Nucleus accumbens (tissue), 56 donors: ENCODE measurements at places on chromosomes 1 and 21.
A peak's percentile ranks its signal among the peaks of the same experiment; 100 is the strongest.

GRCh38 chr1:238487931-238488330, 597.2 kb upstream of the ZP4 start:
- DNase-seq, result no peak

GRCh38 chr1:181392613-181393220, 90.6 kb upstream of the CACNA1E start:
- DNase-seq, result no peak

GRCh38 chr1:16318555-16318954, 33.7 kb downstream of the FBXO42 start:
- peak; percentile 5 for DNase-seq

- DNase-seq, result no peak
Observed at GRCh38 chr1:205604059-205604458, 27.8 kb downstream of the ELK4 start.

DNA sequence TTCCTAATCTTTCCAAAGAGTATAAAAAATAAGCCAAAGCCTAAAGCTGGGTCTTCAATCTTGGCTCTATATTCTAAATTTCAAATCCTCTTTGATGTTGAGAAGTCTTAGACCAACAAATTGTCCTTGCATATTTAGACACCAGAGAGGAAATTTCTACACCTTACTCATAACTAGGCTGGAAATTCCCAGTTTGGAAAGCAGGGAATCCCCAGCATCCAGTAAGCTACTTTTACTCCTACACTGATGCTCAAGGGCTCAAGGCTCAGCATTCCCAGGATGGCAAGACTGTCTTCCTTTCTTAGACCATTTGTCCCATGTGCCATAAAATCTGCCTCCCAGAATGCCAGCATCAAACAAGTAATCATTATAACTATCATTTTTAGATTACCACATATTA, 28.3 kb downstream of the PRDX6 start:
- DNase-seq, result no peak

GRCh38 chr1:3193811-3194210, 124.8 kb downstream of the PRDM16 start:
- no peak for DNase-seq

- no peak for DNase-seq
Observed at GRCh38 chr1:160377585-160378206, 10.8 kb downstream of the NHLH1 start.

GRCh38 chr1:168224991-168225390, 813 bp upstream of the SFT2D2 start:
- no peak for DNase-seq

DNA sequence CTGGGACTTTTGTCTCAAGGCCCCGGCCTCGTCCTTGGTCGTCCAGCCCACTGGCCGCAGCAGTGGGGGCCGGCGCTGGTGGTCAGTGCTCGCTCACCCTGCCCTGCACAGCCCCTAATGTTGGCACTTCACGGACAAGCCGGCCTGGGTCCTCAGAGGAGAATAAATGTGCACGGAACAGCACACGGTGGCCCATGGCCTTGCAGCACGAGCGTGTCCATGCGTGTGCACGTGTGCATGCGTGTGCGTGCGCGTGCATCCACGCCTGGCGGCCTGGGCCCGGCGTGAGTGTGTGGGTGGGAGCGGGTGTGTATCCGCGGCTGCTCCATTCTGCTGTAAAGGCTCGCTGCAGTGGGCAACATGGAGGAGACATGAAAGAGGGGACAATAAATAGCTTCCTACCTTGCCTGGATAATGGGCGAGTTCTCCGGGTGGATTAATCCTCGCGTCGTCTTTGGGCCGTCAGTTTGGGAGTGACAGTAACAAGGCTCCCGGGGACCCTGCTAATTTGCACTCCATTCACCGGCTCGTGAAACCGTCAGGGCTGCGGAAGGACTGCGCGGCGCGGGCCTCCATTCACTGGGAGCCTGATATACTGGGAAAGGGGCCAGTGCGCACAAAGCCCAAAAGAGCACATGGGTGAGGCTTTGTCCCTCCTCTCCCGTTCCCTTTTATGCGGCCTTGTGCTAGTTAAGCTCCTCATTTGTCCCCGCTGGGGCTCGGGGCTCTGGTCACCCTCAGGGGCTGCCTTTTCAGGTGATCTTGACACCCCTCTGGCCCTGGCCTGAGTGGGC, 142.8 kb downstream of the PRDM16 start:
- DNase-seq, result peak; percentile 13

GRCh38 chr1:196538473-196538872, 69.8 kb downstream of the KCNT2 start:
- DNase-seq, result no peak

GRCh38 chr1:29200906-29201594, 19.4 kb upstream of the SRSF4 start:
- DNase-seq, result no peak

GRCh38 chr21:16082038-16082816, 352.4 kb downstream of the USP25 start:
- DNase-seq, result no peak

DNA sequence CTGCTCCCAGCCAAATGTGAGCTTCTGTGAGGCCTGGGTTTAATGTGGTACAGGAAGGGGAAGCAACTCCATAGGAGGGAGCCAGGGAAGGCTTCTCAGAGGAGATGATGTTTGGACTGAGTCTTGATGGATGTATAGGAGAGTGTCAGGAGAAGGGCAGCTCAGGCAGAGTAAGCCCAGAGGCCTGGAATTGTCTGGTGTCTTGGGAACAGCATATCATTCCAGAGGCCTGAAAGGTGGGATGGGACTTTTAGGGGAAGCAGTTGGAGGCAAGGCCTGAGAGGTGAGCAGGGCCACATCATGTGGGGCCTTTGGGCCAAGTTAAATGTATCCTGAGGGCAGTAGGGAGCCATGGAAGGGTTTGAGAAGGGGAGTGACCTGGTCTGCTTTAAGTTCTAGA, 148.6 kb upstream of the WNT4 start:
- DNase-seq, result no peak

GRCh38 chr1:70840260-70840953, 207.2 kb downstream of the PTGER3 start:
- DNase-seq, result no peak

DNA sequence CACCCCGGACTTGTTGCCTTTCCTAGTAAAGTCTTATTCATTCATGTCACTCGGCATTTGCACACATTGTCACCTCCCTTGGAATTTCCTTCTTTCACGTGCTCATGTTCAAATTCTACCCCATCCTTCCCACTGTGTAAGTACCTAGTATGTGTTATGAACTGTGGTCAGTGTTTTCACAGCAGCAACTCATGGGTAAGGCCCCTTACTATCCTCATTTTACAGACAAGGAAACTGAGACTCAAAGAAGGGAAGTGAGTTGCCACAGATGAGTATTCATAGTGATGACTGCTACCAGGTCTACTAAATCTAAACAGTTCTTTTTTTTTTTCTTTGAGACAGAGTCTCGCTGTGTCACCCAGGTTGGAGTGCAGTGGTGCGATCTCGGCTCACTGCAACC, 10.5 kb downstream of the CITED4 start:
- DNase-seq, result no peak

DNA sequence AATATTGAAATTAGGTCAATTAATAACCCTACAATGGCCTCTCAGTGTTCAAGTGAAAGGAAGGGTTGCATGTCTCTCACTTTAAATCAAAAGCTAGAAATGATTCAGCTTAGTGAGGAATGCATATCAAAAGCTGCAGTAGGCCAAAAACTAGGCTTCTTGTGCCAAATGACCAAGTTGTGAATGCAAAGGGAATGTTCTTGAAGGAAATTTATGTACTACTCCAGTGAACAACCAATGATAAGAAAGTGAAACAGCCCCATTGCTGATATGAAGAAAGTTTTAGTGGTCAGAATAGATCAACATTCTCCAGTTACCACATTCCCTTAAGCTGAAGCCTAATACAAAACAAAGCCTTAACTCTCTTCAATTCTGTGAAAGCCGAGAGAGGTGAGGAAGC, 10.0 kb downstream of the MAEL start:
- DNase-seq, result no peak

- no peak for DNase-seq
Observed at GRCh38 chr1:105724286-105724685, 1332.2 kb upstream of the PRMT6 start.

GRCh38 chr1:61487801-61488200, 237.1 kb downstream of the TM2D1 start:
- no peak for DNase-seq

GRCh38 chr1:208111646-208112190, 132.5 kb downstream of the PLXNA2 start:
- no peak for DNase-seq

- DNase-seq, result no peak
Observed at GRCh38 chr1:39178541-39179431, 25.7 kb upstream of the MACF1 start.

- no peak for DNase-seq
Observed at GRCh38 chr1:185477638-185478580, 160.9 kb upstream of the IVNS1ABP start.

GRCh38 chr1:43806183-43806582, 98.8 kb downstream of the ST3GAL3 start:
- no peak for DNase-seq

- DNase-seq, result no peak
Observed at GRCh38 chr1:53860967-53861411, 22.9 kb upstream of the NDC1 start.

GRCh38 chr1:213985209-213986019, 2.4 kb upstream of the PROX1 start:
- no peak for DNase-seq

DNA sequence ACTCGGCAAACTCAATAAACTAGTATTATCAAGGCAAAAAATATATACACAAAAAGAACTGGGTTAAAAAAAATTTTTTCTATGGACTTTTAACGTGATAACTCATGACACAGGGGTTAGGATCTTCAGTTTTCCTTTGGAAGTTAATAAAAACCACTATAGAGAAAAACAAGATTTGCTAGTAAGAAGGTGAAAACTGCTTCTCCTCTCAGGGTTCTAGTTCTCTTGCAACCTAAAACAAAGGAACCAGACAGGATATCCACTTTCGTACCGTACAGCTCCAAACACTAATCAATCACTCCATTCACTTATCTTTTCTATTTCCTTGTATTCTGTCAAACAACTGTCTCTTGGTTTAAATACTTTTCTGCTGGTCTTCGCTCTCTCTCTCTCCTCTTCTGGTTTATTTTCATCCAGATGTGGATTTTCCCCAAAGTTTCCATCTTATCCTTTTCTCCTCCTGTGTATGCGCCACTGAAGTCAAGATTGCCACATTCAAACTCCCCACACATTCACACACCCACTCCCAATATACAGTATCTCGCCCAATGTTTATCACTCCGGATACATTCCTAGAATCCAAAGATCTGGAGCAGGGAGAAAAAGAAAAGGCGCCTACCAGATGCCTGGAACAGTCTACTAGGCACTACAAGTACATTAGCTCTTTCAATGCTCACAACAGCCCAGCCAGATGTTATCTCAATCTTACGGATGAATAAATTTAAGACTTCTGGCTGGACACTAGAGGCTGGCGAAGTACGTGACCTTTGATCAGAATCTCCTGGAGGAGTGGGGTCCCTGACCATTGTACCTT, 775 bp upstream of the PRPF38B start:
- no peak for DNase-seq

DNA sequence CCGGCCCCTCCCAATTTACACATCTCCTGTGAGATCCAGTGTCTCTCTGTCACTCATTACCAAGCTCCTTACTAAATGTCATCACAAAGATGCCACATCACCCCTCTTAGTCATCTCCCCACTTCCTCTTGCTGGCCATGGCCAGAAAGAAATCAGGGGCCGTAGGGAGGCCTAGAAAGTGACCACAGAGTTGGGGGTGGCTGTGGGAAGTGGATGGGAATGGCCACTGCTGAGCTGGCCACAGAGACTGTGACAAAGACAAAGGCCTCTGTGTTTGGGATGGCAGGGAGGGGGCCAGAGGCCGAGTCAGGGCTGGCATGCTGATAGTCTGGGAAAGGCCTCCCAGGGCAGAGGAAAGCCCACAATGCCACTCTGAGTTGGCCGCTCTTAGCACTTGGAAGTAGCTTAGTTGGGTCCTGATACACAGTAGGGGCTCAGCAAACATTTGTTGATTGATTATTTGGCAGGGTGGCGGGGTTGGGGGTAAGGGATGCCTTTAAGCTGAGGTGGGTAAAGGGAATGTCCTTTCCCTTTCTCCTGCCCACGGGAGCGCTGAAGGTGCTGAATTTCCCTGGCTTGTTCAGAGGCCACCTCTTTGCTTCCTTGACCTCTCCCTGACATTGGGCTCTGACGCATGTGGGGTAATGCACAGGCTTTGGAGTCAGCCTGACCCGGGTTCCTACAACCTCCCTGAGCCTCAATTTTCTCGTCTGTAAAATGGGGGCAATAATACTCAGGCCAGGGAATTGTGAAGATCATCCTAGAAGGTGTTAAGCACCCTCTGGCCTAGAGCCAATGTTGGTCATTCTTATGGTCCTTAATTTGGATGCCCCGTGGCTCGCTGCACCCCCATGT, 13.2 kb downstream of the NAV1 start:
- DNase-seq, result peak; percentile 84

DNA sequence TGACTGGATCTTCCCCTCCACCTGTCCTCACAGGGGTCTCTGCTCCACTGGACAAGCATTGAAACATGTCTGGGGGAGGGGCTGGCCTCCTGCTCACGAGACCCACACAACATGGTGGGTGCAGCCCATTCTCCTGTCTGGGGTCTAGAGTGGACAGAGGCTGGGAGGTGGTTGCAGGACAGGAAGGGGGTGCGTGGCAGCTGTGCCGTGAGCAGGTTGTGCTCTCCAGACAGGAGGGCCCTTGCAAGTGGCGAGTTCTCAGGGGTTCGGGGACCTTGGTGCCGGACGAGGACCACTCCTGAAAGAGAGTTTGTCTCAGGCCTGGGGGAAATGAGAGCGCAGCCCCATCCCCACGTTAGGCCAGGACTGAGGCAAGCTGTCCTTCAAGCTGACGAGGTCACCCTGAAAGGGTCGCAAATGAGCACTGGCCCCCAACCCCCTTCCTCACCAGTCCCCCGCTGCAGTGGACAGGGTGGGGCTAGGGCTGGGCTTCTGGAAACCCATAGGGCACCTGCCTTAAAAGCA, 21.2 kb upstream of the TTC34 start:
- DNase-seq, result no peak

- DNase-seq, result no peak
Observed at GRCh38 chr1:30166174-30166573, 557.2 kb downstream of the MATN1 start.

DNA sequence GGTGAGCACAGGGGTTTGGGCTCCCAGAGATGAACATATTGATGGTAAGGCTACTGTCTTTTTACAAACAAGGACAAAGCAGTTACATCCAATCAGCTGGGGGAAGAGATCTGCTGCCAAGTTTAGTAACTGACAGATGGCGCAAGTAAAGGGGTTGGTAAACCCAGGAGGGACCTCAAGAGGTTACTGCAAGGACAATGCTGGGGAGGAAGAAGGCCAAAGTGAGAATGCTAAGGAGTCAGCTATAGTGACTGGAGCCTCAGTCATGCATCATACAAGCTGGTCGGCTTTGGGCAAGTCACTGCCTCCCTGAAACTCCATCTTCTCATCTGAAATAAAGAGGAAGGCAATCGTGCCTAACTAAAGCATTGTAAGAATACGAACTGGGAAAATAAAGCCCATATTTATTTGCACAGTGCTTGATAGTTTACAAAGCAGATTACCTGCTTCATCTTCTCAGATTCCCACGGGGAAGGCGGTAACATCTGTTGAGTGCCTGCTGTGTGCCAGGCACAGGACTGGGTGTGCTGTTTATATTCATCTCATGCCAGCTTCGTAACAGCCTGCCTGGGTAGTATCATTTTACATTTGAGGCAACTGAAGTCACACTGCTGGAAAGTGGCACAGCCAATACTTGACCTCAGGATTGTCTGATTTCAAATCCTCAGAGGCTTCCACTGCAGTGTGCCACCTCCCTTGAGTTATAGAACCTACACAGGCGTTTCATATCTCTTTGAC, 114.8 kb downstream of the BEND5 start:
- no peak for DNase-seq
